Femur (tissue), 1 donor: ENCODE measurements at places on chromosomes 12 and 14.

- no peak for DNase-seq
These were observed 36.6 kb downstream of the FERMT2 start for GRCh38 chr14:52914295-52914694.

DNA sequence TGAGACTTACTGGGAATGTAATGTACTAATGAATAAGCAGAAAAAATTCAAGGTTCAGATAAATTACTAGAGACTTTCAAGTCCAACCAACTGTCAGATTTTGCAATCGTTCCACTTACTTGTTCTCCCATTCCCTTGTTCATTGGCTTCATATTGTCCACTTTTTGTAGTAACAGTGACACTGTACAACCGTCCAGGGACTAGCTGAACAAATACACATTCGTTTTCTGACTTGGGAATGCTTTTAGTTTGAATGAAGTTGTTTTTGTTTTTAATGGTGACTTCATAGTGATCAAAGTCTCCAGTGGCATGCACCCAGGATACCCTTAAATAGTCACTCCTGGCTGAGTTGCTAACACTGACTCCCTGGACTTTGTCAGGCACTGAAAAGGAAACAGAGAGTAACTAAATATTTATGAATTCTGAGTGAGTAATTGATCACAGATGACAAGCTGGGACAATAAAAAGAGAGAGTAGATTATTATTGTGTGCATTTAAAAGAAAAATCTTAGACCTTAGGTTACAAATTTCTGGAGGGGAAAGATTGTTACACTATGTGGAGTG lies 65.4 kb downstream of the PTPRB start:
- no peak for DNase-seq

DNA sequence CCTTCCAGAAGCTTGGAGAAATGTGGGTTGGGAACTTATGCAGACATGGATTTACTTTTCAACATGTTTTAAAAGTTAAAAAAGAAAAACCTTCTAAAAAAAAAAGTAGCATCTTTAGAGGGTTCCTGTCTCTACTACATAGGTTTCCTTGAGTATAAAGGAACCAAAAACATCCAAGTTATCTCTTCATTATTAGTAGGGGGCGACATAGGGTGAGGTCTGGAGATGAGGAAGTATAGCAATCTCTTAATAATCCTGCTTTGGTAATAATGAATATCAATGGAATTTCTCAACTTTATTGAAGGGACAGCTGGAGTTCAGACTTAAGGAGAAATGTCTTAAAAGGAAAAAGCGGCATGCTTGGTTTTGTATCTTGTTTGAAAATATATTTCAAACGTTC lies 6.5 kb upstream of the PLXNC1 start:
- DNase-seq: no peak

- no peak for DNase-seq
These were observed 7.9 kb upstream of the PPM1A start for GRCh38 chr14:60241091-60241490.

DNA sequence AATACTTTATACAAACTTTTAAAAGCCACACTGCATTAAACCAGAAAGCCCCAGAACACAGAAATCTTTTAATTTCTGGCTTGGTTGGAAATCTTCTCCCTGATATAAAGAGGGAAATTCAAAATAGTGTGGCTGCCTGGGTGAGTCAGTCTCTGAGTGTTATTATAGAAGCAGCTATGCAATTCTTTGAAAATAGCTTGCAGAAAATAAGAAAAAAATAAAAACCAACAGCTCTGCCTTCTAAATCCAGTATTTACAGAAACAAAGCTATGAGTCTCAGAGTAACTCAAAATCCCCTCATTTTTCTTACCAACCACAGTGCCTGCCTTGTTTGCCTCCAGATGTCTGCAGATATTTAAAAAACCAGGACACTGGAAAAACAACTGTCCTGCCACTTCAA lies 68.6 kb upstream of the FERMT2 start:
- no peak for DNase-seq

- no peak for DNase-seq
These were observed 344.6 kb upstream of the MGAT4C start for GRCh38 chr12:86600664-86601231.

- DNase-seq: no peak
These were observed 251.6 kb downstream of the SLC15A4 start for GRCh38 chr12:128571906-128572810.

GRCh38 chr12:108419949-108420348 lies 80.8 kb upstream of the CMKLR1 start:
- no peak for DNase-seq

DNA sequence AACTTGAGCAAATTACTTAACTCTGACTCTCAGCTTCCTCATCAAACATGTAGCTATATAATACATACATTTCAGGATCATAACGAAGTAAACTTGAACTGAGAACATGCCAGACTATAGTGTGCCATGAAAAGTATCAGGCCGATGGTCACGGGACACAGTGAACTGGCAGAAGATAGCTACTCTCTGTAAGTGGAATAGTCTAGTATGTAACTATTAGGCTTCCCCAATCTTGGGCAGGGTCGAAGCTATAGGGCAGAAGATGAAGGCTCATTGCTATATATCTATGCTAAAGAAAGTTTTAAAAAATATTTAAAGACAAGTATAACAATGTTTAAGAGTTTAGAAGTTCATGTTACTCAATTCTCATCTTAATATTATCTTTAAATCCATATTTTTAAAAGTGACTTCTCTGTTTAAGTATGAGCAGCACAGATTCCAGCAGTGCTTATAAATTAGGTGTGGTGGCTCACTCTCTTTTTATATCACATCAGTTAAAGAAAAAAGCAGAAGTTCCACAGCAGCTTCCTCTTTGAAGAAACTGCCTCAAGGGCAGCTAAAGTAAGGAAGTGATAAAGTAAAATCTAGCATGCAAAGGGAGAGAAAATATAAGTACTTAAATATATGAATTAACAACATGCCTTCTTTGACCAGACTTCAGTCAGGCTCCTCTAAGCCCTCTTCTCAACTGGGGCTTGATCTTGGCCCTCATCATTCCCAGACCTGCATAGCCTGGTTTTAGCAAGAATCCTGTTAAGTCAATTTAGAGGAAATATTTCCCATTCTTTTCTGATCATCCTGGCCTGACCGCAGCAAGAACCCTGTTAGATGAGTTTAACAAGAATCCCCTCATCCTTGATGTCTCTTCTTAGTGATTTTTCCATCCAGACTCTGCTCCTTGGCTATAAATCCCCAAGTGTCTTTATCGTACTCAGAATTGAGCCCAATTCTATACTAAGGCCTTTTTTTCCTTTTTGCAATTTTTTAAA lies 8.4 kb upstream of the GLIPR1 start:
- DNase-seq: no peak
